ENCODE measurements at places on chromosomes 1 and 21.

GRCh38 chr1:175808573-175808972 lies 65.2 kb upstream of the TNR start:
- peak; percentile 26 for DNase-seq

GRCh38 chr1:35505911-35506798 lies 51.0 kb downstream of the KIAA0319L start:
- peak; percentile 32 for DNase-seq

DNA sequence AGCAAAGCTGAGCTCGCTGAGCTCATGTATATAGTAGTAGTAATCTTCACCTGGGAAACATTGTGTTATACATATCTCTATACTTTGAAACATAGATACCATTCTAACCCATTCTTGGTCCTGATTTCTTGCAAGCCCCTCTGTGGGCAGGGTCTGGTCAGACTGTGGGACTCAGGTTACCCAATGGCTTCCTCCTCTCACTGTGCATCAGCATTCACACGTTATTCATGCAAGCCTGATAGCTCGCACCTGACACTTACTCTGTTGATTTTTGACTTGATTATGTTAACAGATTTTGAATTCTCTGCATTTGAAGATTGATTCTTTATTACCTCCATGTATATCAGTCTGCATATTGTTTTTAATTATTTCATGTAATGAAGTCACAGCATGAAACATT lies 1.3 kb downstream of the GBP7 start:
- no peak for DNase-seq

GRCh38 chr1:30665216-30666010 lies 58.0 kb downstream of the MATN1 start:
- DNase-seq = no peak

GRCh38 chr1:234549447-234550021 lies 60.4 kb downstream of the IRF2BP2 start:
- DNase-seq = no peak

- no peak for DNase-seq
These were observed 178.0 kb downstream of the ZNF281 start for GRCh38 chr1:200231787-200232231.

Data from iPS-NIHi11 (cell line).